Fibroblast of skin of left quadriceps (primary cell): ENCODE measurements at places on chromosomes 1 and 21.

DNA sequence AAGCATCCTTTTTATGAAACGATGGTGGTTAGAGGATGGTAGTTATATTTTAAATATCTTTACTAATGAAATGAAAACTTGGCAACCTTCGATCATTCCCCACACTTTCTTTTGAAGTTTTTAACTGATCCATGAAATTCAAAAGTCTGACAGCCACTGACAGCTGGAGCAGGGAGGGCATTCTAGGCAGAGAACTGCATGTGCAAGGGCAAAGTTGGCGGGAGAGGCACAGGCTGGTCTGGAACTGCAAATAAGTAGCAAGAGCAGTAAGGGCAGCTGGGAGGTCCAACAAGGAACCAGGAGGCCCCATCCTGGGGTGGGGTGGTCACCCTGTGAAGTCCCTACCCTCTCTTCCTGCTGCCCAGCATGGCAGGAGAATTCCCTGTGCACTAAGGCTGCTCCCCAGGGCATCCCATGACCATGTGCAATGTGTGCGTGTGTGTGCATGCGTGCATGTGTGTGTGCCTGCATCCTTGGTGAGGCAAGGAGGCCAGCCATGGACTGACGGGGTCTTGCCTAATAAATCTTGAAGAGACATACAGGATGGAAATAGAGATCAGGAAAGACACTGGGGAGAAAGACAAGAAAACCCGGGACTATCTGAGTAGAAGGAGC is 33.1 kb upstream of the FOXO6 start:
- DNase-seq: no peak

GRCh38 chr1:65001231-65001792 is 35.0 kb upstream of the JAK1 start:
- DNase-seq: no peak

DNA sequence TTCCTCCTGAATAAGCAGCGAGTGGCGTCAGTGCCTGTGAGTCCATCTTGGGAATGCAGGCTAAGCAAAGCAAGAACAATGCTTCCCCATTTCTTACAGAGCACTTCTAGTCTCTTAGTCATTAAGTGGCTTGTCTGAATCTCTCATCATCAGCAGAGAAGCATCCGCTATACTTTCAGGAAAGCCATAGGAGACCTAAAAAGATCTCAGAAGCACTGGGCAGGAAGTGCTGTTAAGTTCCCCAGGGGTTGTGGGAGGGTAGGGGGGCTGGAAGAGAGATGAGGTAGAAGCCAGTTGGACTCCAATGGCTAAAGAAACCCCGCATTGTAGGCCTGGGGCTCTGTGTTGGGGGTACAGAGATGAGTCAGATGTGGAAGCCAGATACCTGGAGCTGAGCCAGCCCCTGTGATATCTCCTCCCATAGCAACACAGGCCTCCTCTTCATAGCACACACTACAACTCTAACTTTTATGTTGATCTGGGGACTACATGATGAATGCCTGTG is 44.9 kb downstream of the SYT6 start:
- DNase-seq: peak; percentile 63

GRCh38 chr1:151549199-151549598 is 9.1 kb downstream of the TUFT1 start:
- DNase-seq: no peak

DNA sequence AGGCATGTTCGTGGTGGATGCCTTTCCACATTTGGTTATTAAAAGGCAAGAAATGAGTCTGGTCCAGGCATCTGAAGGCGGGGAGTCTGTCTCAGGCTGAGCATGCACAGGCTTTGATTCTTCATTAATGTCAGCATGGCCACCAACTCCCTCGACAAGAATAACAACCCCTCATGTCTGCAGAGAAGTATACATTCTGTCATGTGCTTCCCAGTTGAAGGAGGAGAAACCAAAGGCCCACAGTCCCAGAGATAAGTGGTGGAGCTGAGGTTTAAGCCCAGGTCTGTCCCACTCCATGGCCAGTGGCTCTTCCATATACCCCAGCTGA is 61.6 kb upstream of the LAPTM5 start:
- DNase-seq: no peak

GRCh38 chr1:73789965-73790364 is 408.0 kb downstream of the LRRIQ3 start:
- no peak for DNase-seq

DNA sequence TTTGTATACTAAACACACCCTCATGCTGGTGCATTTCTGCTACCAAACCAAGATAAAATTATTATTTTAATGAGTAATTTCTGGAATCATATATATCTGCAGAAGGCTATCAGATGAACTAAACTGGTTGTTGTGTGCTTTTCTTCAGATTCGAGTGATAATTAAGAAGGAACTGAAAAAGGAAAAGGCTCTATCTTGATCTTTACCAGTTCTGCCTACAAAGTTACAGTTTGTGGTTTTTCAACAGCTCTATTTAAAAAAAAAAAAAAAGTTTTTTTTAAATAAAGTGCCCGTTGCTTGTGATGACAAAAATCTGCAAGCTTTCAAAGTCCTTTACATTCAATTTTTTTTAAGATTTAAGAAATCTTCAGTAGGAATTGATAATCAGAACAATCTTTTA is 13.6 kb downstream of the DENND1B start:
- no peak for DNase-seq

DNA sequence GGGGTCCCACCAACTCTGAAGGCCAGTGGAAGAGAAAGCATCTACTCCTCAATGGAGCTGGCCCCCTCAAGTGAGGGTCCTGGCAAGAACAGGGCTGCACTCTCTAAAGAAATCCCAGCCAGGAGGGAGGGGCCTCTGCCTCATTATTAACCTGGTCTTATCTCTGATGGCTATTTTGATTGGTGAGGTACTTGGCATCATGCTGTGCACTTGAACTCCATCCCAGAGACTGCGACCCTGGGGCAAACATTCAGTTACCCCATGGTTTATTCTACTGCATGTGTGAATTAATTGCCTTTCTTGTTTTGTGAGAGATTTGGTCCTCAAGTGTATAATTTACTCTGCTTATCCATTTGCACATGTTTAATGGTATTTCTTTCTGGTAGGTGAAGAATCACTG is 55.0 kb upstream of the ETV3 start:
- no peak for DNase-seq

- DNase-seq: no peak
Observed at GRCh38 chr1:5455056-5455455, 537.2 kb downstream of the NPHP4 start.

- no peak for DNase-seq
Observed at GRCh38 chr1:64960731-64961130, 5.6 kb downstream of the JAK1 start.

DNA sequence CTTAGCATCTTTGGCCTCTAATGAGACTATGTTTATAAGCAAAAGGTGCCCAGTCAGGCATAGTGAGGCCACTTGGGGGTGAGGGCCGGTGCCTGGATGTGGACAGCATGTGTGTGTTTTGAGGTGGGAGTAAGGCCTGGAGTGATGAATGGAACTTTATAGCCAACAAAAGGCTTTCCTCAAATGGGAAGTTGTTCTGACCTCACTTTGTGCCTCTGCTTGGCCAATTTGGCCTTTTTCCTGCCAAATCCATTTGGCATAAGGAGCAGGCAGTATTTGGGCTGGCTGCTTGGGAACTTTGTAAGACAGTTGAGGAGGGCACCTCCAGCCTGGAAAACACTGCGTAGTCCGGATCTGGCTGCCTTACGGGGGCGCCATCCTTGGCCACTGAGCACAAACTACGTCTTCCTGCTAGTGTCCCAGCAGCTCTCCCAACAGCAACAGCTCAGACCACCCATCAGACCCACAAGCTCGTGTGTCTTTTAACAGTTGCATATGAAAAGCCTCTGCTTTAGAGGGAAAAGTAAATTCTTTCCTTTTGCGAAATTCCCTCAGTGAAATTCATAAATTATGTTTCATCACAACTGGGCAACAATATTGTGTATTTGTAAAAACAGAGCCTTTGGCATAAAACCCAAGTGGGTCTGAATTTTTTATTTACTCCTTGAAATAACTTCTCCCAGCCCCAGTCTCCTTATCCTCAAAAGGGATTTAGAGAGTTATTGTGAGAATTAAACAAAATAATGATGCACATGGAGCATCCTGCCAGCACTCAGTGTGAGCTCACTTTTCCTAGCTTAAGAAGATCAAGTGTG is 322.9 kb downstream of the DISC1 start:
- DNase-seq: no peak

GRCh38 chr1:178723546-178723945 is 1.5 kb upstream of the RALGPS2 start:
- DNase-seq: no peak

DNA sequence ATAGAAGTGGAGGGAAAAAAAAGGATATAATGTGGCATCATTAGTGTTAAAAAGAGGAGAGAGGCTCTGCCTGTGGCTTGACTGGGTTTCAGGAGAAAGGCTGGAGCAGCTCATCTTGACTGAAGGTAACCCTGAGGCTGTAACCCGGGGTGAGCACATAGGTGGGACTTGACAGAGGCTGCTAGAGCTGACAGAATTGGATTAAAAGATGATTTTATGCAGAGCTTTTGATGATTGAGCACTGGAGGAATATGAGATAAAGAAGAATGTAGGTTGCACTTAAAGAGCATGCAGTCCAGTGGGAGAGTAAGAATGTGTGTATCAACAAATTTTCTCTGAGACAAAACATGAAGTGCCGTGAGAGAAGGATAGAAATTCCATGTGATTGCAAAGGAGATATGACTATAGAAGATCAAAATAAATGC is 17.3 kb downstream of the LAMC1 start:
- no peak for DNase-seq

DNA sequence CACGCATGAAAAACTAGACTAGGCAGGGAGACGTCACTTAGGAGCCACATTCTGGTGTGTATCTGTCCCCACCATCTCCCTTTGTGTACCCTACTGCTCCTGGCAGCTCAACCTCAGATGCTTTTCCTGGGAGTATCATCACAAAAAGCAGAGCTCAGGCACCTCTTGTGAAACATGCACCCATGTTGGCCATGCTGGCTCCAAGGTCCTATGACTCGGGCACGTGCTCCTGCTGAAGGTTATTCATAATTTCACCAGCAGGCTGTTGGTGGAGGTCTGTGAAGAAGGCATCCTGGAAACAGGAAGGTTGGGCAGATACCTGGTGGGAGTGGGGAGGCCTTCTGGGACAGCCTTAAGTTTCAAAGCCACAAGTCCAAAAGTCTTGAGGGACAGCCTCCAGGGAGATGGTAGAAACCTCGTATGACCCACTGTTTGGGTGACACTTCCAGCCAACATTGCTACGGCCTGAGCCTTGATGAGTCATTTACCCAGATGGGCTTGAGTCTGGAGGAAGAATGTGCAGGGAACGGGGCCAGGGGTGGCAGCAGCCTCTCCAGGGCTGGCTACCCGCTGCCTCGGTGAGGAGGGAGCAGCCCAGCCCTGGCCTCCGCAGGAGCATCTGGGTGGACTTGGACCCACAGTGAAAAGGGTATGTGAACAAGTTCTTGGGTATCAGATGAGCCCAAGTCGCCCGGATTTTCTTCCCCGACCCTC is 75.8 kb downstream of the PGBD5 start:
- DNase-seq: no peak

GRCh38 chr1:18651713-18652112 is 21.1 kb downstream of the PAX7 start:
- no peak for DNase-seq

DNA sequence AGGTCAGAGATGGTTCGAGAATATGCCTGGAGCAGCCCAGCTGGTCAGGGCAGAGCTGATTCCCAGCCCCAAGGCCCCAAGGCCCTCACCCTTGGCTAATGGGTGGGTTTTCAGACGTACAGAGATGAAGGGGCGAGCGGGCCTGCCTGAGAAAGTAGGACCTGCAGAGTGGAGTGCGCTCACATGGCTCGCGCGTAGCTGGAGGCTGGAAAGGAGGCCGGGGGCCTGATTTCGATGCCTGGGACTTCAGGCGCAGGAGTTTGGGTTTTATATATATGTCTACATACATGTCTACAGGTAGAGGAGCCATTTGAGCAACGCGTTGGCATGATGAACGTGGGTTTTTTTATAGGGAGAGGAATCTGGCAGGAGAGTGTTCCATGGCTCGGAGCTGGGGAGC is 8.9 kb downstream of the COQ8A start:
- DNase-seq: no peak

GRCh38 chr1:1599030-1599934 is 653 bp downstream of the FNDC10 start:
- no peak for DNase-seq

GRCh38 chr1:198132060-198132781 is 24.6 kb upstream of the NEK7 start:
- DNase-seq: no peak

GRCh38 chr1:106055855-106056254 is 1000.6 kb upstream of the PRMT6 start:
- DNase-seq: no peak

DNA sequence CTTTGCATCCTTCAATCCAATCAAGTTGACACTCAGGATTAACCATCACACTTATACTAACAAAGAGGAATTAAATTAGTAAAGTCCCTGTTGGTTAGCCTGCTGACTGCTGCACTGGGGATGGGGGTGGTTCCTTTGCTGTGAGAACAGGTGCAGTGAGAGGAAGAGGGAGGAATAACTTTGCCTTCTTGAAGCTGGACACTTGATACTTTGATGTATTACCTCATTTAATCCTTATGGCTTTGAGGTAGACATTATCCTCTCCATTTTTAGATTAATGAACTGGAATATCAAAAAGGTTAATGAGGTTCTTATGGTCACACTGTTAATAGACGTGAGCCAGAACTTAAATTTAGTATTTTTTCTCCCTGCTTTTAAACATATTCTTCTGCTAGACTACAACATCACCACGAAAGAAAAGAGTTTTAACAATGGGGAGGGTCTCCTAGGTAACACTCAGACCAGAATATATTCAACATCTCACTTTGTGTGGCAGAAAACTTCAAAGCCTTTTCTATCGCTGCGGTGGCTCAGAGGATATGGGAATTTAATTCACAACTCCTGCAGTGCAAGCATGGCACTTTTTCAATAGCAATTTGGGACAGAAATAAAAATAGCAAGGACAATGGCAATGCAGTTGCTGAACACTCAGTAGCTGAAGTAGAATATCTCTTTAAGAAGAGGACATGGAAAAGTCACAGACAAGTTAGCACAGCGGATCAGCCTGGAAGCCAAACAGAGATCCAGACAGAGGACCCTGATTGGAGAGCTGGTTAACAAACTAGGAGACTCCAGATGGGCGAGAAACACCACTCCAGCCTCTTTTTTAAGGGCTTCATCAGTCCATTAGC is 68.8 kb upstream of the DNAH14 start:
- no peak for DNase-seq

GRCh38 chr1:158248771-158249170 is 5.5 kb upstream of the CD1A start:
- no peak for DNase-seq

DNA sequence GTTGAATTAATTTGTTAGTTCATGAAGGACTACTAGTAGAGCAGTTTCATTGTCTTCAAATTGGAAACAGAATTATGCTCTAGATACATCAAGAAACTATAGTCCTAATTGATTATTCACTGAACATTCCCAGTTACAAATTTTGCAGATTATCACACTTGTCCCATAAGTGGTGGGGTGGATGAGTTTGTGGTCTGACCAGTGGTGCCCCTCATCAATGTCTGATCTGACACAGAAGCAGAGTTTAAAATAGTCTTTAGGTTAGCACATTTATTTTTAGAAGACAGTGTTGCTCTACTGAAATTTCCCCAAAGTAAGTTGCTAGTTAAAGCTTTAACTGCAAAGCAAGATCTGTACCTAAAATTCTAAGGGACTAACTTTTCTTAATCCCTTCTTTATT is 42.9 kb downstream of the INKA2 start:
- DNase-seq: no peak
